Heart left ventricle (tissue), 16 donors: ENCODE measurements at places on chromosomes 5 and 9. TPM values are rescaled to one million over a fixed set of nuclear protein-coding genes. Genes with fewer than 3 reads are reported as not detected.

Gene IFNA2
- polyA plus RNA-seq, result not detected

Gene CNTNAP3
- 2.1 TPM for polyA plus RNA-seq

Gene GRM6
- polyA plus RNA-seq, result 0.04 TPM

Gene ANKRD18B
- 0.91 TPM for polyA plus RNA-seq

DNA sequence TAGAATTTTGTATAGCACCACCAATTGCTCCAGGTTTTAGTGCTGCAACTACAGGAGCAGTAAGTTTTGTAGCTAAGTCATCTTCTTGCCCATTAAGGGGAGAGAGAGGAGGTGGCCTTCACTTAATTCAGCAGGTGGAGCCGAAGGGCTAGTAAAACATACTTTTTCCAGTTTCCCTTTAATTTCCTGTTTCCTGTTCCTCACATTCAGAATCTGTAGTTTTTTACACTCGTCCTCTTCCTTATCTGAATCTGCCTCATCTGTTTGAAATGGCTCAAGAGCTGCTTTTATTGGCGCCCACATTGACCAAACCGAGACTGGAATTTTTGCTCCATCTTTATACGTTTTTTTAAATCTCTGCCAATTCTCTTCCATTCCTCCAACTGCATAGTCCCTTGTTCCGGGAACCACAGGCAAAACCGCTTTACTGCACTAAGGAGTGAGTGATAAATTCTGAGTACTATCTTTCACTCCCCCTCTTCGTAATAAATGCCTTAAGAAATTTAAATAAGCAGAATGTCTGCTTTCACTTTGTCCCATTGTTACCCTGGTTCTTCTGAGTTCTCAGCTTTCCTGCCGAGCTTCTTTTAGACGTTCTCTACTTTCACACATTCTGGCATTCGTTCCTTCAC is 133.9 kb downstream of the DROSHA start:
- H3K4me3 ChIP-seq, result no peak overlapping the region
- H3K27ac ChIP-seq, result no peak overlapping the region
- H3K4me1 ChIP-seq, result no peaks in the 10 kb centered on the region
- H3K27me3 ChIP-seq, result no peaks in the 10 kb centered on the region
- DNase-seq, result no peak
- H3K36me3 ChIP-seq, result peaks cover 32% of the 10 kb centered on the region

DNA sequence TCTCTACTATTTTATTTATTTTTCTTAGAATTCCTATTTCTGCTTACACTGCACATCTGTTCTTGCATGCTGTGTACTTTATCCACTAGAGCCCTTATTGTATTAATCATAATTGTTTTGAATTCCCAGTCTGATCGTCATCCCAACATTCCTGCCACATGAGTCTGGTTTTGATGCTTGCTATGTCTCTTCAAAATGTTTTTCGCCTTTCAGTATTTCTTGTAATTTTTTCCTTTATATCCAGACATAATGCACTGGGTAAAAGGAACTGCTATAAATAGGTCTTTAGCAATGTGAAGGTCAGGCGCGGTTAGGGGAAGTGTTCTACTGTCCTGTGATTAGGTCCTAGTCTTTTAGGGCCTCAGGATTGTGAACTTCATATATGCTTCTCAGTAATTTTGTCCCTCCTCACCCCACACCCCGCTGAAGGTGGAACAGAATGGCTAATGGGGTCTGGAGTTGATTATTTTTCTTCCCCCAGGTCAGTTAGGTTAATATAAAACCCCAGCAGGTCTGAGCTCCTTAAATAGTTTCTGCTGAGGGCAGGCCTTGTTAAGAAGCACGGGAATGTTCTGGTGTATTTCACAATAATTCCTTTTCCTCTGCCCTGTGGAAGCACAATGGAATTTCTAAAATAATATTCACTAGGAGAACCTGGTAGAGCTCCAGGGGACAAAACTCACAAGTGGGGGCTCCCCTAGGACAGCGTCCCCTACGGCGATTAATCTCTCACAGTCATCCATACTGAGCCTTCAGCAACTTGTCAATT is 146.6 kb upstream of the TUT7 start:
- H3K36me3 ChIP-seq, result no peaks in the 10 kb centered on the region
- no peaks in the 10 kb centered on the region for H3K27me3 ChIP-seq
- no peaks in the 10 kb centered on the region for H3K4me1 ChIP-seq
- H3K4me3 ChIP-seq, result no peak overlapping the region
- DNase-seq, result no peak
- no peak overlapping the region for H3K27ac ChIP-seq
